SK-N-SH (cell line): ENCODE measurements at places on chromosomes 2 and 18. TPM values are rescaled to one million over a fixed set of nuclear protein-coding genes. Genes with fewer than 3 reads are reported as not detected.

Gene CCDC142
- polyA plus RNA-seq, result 8.7 and 13.1 TPM in 2 replicates

GRCh38 chr2:160256507-160256906 is 56.4 kb upstream of the ITGB6 start:
- no peak overlapping the region for H3K4me3 ChIP-seq
- no peak overlapping the region; the same call in 1 of the 2 replicates for H3K27ac ChIP-seq
- no peaks in the 10 kb centered on the region; the same call in 1 of the 2 replicates for H3K4me1 ChIP-seq
- DNase-seq, result no peak
- H3K27me3 ChIP-seq, result no peaks in the 10 kb centered on the region

GRCh38 chr18:3903337-3903736 is 453.4 kb downstream of the TGIF1 start:
- no peaks in the 10 kb centered on the region for H3K36me3 ChIP-seq
- DNase-seq, result no peak
- H3K4me3 ChIP-seq, result no peak overlapping the region
- H3K27me3 ChIP-seq, result peaks cover 7% of the 10 kb centered on the region
- no peak overlapping the region for H3K27ac ChIP-seq
- H3K4me1 ChIP-seq, result no peaks in the 10 kb centered on the region

GRCh38 chr2:204486805-204487204 is 58.5 kb upstream of the PARD3B start:
- H3K36me3 ChIP-seq, result no peaks in the 10 kb centered on the region
- no peak for DNase-seq
- H3K27ac ChIP-seq, result no peak overlapping the region
- H3K27me3 ChIP-seq, result no peaks in the 10 kb centered on the region
- peaks cover 6% of the 10 kb centered on the region; the same call in 1 of the 2 replicates for H3K4me1 ChIP-seq

Gene HOXD8
- 6.4 and 8.2 TPM in 2 replicates for polyA plus RNA-seq

- H3K4me3 ChIP-seq, result no peak overlapping the region
- no peaks in the 10 kb centered on the region for H3K36me3 ChIP-seq
- H3K27me3 ChIP-seq, result no peaks in the 10 kb centered on the region; the same call in 1 of the 2 replicates
- no peak for DNase-seq
Observed at GRCh38 chr2:10752236-10752635, 30.8 kb downstream of the ATP6V1C2 start.

Gene PARD6G
- polyA plus RNA-seq, result 4.0 and 4.3 TPM in 2 replicates

GRCh38 chr2:232478571-232479340 is 8.9 kb downstream of the ECEL1 start:
- no peaks in the 10 kb centered on the region for H3K4me1 ChIP-seq
- no peak for DNase-seq
- no peak overlapping the region for H3K27ac ChIP-seq
- H3K36me3 ChIP-seq, result no peaks in the 10 kb centered on the region
- H3K4me3 ChIP-seq, result no peak overlapping the region

Gene ADRA2B
- not detected in 2 replicates for polyA plus RNA-seq

GRCh38 chr2:27347641-27348040 is 8.9 kb downstream of the GTF3C2 start:
- DNase-seq, result no peak
- H3K4me3 ChIP-seq, result no peak overlapping the region
- no peaks in the 10 kb centered on the region for H3K4me1 ChIP-seq
- peaks cover 12% of the 10 kb centered on the region for H3K36me3 ChIP-seq
- no peaks in the 10 kb centered on the region for H3K27me3 ChIP-seq

GRCh38 chr2:215749092-215749957 is 264.0 kb downstream of the MREG start:
- peaks cover 30% of the 10 kb centered on the region for H3K4me1 ChIP-seq
- DNase-seq, result no peak
- H3K27me3 ChIP-seq, result no peaks in the 10 kb centered on the region
- no peak overlapping the region for H3K4me3 ChIP-seq
- no peak overlapping the region for H3K27ac ChIP-seq

- no peaks in the 10 kb centered on the region for H3K36me3 ChIP-seq
- no peak overlapping the region for H3K27ac ChIP-seq
- H3K4me3 ChIP-seq, result no peak overlapping the region
Observed at GRCh38 chr2:120243875-120244553, 8.6 kb upstream of the RALB start.

- no peak overlapping the region for H3K4me3 ChIP-seq
- no peak overlapping the region for H3K27ac ChIP-seq
- no peak for DNase-seq
- H3K36me3 ChIP-seq, result no peaks in the 10 kb centered on the region
Observed at GRCh38 chr2:211903961-211904360, 634.6 kb downstream of the ERBB4 start.

GRCh38 chr2:189091253-189091652 is 88.3 kb downstream of the COL5A2 start:
- no peaks in the 10 kb centered on the region for H3K27me3 ChIP-seq
- H3K36me3 ChIP-seq, result peaks cover 3% of the 10 kb centered on the region
- H3K4me1 ChIP-seq, result peaks cover 11% of the 10 kb centered on the region
- no peak overlapping the region for H3K4me3 ChIP-seq
- DNase-seq, result no peak
- no peak overlapping the region for H3K27ac ChIP-seq

DNA sequence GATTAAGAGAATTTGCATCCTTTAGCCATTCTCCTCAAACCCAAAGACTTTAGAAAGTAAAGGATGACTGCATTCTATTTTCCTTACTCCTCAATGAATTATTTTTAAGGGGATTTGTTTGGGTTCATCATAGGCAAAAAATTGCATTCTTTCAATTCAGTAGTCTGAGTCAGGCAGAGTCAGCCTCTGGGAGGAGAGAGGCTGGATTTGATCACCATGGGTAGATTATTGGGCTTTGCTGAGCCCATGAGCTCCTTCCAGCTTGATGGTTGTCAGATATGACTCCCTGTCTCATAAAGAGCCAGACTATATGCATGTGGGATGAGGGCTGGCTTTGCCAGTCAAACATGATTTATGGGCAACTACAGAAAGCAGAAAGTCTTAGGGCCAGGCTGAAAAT is 101.2 kb downstream of the KCNS3 start:
- no peak for DNase-seq
- H3K36me3 ChIP-seq, result no peaks in the 10 kb centered on the region
- H3K27ac ChIP-seq, result no peak overlapping the region
- H3K4me3 ChIP-seq, result no peak overlapping the region
- no peaks in the 10 kb centered on the region for H3K27me3 ChIP-seq

DNA sequence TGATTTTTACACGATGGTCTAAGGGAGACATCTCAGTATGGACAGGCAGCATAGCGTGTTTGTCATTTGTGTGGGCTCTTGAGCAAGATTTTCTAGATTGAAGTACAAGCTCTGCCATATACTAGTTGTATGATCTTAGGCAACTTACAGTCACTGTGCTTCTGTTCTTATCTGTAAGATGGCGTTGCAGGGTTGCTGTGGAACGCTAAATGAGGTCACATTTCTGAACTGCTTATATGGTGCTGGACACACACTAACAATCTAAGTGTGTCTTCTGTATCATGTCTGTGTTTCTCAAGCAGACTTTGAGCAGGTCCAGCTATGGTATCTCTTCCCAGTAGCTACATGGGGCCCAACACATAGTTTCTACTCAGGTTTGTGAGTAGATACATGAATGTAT is 29.2 kb downstream of the PARD3B start:
- no peak overlapping the region for H3K4me3 ChIP-seq
- DNase-seq, result no peak
- H3K27ac ChIP-seq, result no peak overlapping the region
- no peaks in the 10 kb centered on the region for H3K27me3 ChIP-seq
- H3K4me1 ChIP-seq, result no peaks in the 10 kb centered on the region
- H3K36me3 ChIP-seq, result no peaks in the 10 kb centered on the region

Gene CCDC178
- polyA plus RNA-seq, result not detected in 2 replicates
